ENCODE measurements at places on chromosomes 13 and 19.

DNA sequence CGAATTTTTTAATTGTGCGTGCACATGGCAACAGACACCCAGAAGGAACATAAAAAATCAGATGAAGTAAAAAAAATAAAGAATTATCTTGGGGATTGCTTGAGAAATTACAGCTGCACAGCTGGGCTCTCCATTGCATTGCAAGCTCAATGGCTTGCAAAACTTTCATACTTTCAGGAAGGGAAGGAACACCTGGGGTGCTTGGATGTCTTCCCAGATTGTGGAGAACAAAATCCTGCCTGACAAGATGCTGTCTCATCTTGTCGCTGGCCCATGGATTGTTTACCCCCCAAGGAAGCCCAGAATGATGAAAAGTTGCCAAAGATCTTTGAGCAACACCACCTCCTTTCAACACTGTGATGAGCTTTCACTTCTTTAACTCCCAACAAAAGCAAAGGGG is 11.0 kb upstream of the CASP14 start:
- no peak for DNase-seq

- DNase-seq, result no peak
These were observed 14.7 kb downstream of the CCDC169 start for GRCh38 chr13:36282821-36283432.

- no peak for DNase-seq
These were observed 36.8 kb upstream of the GAS6 start for GRCh38 chr13:113900646-113901045.

- DNase-seq, result no peak
These were observed 94.9 kb downstream of the OLFM4 start for GRCh38 chr13:53123536-53123935.

DNA sequence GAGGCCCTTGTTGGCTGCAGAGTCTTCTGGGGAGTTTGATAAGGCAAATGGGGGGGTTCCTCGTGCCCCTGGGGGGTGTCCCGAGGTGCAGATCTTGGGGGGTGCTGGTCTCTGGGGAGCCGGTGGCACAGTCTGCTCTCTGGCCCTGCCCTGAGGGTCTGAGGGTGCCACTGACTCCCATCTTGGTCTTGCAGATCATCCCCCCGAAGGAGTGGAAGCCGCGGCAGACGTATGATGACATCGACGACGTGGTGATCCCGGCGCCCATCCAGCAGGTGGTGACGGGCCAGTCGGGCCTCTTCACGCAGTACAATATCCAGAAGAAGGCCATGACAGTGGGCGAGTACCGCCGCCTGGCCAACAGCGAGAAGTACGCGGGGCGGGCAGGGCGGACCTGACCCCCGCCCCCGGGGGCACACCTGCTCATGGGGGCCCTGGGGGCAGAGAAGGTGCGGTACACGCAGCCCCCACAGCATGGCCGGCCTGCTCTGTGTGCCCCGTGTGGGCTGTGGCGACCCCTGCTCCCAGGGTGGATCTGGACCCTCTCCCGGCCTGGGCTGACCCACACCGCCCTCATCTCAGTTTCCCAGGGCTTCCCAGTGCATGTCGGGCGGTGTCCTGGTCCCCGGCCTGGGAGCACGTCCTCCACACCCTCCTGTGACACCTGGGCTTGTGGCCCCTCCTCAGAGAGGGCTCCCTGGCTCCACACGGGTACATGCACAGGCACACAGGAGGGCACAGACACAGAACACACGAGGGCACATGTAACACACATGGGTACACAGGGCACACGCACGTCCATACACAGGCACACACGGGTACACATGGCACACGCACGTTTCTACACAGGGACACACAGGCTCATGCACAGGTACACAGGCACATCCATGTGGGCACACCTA is 71.0 kb downstream of the KDM4B start:
- DNase-seq, result no peak

- DNase-seq, result no peak
These were observed 7.3 kb upstream of the SLC7A9 start for GRCh38 chr19:32876919-32877285.

DNA sequence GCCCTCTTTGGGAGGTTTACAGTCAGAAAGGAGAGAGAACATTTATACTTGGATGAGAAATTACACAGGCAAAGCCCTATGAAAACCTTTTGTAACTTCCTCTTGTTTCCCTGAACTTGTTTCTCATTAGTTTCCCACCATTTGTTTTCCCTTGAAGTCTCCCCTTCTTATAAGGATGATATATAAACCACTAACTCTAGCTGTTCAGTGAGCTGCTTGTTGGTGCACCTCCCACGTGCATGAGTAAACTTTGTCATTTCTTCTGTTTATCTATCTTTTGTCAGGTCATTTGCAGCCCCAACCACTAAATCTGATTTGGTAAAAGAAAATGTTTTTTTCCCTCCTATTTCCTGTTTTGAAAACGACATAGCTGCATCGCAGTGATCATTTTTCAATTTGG is 919.9 kb downstream of the SLITRK1 start:
- DNase-seq, result no peak

DNA sequence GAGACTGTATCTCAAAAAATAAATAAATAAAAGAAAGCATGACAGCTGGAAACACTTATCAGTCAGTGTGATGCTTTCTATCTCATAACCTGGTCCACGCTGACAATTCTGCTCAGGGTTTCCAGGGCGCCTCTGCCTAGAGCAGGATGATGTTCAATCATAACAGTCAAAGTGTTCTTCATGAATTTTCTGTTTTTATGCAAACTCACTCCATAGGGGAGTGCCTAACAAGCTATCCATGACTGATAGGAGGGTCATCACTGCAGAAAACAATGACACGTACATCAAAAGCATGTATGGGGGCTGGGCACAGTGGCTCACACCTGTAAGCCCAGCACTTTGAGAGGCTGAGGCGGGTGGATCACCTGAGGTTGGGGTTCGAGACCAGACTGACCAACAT is 41.4 kb upstream of the ZNF83 start:
- no peak for DNase-seq

GRCh38 chr13:78868991-78869390 is 210.0 kb upstream of the OBI1 start:
- DNase-seq, result no peak

GRCh38 chr19:47229676-47230053 is 1.3 kb downstream of the BBC3 start:
- DNase-seq, result no peak

DNA sequence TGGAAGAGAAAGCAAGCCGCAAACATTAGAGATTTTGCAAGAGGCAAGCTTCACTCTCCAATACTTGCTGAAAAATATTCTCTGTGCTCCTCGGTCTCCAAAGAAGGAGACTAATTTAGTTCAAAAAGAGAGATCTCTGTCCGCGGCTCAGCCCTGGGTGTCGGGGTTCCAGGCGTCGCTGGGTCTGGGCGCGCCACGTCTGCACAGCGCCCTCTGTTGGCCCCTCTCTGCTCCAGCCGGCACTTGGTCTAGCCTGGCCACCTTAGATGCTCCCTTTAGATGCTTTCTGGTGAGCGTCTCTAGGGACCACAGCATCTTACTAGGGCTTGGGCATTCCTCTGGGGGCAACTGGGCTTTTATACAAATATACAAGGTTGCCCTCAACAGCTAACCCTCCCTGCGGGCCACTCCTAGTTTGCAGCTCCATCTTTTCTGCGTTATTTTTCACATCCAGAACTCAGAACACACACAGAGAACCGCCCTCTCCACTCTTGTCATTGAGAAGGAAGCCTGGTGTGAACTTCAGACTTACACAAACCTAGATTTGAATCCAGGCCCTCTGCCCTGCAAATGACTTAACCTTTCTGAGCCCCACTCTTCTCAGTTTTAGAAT is 78.3 kb downstream of the CYSLTR2 start:
- DNase-seq, result peak; percentile 55

DNA sequence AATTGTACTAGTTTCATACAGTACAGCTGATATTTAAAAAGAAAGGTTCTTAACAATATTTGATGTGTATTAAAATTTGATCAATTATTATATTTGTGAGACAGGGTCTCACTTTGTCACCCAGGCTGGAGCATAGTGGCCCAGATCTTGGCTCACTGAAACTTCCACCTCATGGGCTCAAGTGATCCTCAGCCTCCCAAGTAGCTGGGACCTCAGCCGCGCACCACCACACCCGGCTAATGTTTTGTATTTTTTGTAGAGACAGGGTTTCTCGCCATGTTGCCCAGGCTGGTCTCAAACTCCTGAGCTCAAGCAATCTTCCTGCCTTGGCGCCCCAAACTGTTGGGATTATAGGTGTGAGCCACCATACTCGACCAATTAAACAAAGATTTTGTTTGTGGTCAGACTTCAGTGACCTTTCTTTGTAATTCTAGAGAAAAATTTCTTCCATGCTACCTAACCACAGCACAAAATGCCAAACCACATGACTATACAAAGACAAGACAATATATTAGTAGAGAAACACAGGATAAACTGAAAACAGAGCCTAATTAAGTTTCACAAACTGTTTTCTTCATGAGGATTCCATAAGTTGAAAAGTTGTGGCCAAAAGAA is 59.6 kb downstream of the RBM26 start:
- no peak for DNase-seq

DNA sequence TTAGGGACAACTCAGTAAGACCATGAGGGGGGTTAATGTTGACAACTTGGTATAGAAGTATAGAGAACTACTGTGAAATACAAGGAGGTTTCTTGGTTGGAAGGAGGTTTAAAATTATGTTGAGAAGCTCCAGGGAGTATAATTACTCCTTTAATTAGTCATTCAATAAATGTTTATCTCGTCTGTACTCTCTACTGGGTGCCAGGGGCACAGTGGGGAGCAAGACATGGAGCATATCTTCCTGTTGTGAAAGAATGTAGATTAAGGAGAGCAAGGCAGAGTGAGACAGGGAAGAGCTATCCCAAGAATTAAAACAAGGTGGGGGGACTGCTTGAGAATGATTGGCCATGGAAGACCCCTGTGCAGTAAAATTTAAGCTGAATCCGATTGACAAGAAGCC is 33.7 kb upstream of the TDRD3 start:
- no peak for DNase-seq

- no peak for DNase-seq
These were observed 67.3 kb upstream of the ITM2B start for GRCh38 chr13:48165727-48166126.

GRCh38 chr19:6010107-6010506 is 32.2 kb upstream of the RANBP3 start:
- no peak for DNase-seq

- no peak for DNase-seq
These were observed 1256.5 kb downstream of the EFNB2 start for GRCh38 chr13:105278943-105279381.

- peak; percentile 66 for DNase-seq
These were observed 38.8 kb upstream of the GATAD2A start for GRCh38 chr19:19366434-19367396.

GRCh38 chr19:35882114-35882832 is 13.9 kb downstream of the APLP1 start:
- no peak for DNase-seq

DNA sequence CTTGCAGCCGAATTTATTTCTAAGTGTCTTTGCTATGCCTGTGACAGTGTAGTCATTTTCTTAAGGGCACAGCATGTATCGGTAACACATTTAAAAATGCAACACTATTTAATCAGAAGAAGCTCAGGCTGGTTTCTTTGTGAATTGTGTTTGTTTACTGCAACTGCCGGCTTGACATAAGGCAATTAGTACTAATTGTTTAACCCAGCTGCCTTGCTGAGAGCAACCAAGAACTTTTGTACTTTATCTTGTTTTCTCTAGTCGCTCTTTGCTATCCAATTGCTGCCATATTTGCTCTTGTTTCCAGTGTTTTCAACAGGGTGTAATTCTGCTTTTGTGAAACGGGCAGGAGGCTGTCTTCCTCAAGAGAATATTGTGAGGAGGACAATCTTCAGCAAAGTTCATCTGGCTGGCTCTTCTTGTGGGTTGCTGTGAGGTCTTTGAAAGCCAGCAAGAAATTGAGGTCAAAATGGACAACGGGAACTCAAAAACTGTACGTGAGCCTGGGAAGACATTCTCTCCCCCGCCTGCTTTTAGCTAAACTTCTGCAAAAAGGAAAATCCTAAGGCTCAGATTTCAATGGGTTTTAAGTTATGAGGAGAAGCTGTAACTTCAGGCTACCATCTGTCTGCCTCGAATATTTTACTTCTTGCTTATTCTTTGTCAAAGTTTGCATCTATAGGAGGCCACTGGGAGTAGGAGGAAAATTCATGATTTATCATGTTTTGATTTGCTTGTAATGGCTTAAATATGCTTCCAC is 75.8 kb upstream of the TSHZ3 start:
- no peak for DNase-seq

DNA sequence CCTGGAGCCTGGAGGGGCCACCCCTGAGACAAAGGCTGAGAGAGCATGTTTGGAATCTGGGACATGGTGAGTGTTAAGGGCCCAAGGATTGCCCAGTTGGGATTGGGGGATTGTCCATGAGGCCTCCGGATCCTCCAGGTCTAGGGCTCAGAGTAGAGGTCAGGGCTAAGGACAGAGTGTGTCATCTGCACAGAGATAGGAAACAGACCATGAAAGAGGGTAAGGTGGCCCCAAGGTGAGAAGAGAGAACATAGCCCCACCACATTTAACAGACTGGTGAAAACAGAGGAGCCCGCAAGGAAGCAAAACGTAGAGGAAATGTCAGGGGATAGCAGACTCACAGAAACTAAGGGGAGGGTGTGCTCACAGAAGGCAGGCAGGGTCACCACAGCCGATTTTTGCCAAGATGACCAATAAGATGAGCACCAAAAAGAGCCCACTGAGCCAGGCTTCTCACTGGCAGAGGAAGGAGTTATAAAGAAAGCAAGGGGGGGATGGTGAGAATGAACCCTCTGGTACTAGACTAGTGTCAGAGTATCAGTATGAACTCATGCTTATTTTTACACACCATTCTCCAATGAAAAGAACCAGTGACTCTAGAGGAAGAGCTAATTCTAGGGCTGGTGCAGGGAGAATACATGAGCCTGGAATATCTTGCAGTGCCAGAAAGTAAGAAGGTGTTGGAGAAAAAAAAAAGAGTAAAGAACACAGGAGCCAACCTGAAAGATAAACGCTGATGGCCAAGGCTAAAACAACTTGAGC is 17.5 kb downstream of the DYRK1B start:
- no peak for DNase-seq

- no peak for DNase-seq
These were observed 18.5 kb upstream of the LPAR6 start for GRCh38 chr13:48431431-48431830.

DNA sequence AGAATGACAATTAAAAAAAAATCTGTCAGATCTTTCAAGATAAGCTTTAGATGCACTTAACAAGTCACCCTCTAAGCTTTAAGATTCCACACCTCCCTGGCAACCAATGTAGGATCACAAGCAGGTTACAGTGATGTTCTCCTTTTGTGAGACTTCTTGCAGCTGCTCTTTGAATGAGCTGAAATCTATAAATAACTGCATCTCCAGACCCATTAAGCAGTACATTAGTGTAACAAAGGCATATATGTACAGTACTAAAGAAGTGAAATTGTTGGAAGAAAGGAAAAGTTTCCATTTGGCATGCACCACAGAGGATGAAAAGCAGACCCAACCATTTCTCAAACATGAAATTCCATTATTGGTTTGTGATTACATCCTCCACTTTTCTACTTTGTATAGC is 364.7 kb downstream of the ENOX1 start:
- DNase-seq, result no peak

All from activated T-cell treated with anti-CD3 and anti-CD28 coated beads, Interleukin-2, amount 50 U/mL, for 4 hours (primary cell).